ENCODE measurements at places on chromosomes 12 and 14.
A peak's percentile ranks its signal among the peaks of the same experiment; 100 is the strongest.

GRCh38 chr12:14961466-14962152 lies at the start of gene ARHGDIB:
TSS of gene ARHGDIB (minus strand) at chr12:14961601. CDS start at chr12:14950712, 10,889 bp downstream.
- DNase-seq, result peak; percentile 80

GRCh38 chr12:79886917-79887519 lies 47.9 kb downstream of the PPP1R12A start:
- peak; percentile 79 for DNase-seq

DNA sequence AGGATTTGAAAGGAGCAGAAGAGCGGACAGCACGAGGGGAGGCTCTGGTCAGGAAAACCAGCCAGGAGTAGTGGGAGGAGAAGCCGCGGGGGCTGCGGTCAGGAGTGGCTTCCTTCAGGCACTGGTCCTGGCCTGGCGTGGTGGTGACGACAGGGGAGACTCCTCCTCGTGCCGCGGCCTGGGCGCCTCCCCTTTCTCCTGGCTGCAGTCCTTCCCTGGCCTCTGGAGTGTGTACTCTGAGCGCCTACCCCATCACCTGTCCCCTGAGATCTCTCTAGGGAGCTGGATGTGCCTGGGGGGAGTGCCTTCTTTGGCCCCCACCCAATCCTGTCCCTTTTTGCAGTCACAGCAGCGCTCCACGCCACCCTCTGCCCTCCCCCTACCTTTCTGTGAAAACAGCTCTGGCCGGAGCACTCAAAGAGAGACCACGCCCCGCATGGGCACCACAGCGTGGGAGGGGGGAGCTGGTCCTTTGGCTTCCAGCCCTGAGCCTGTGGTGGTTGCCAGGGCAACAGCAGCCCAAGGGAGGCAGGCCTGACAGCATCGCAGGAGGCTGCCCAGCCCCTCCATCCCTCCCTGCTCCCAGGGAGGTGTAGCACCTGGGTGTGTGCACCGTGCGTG lies 125.9 kb downstream of the CALM1 start:
- DNase-seq, result no peak

GRCh38 chr14:89270439-89271227 lies 146.4 kb downstream of the FOXN3 start:
- no peak for DNase-seq

- DNase-seq, result no peak
Measured at GRCh38 chr12:3662521-3662921, 90.4 kb downstream of the CRACR2A start.

GRCh38 chr12:100401660-100402059 lies 44.8 kb downstream of the SLC17A8 start:
- no peak for DNase-seq

- DNase-seq, result no peak
Measured at GRCh38 chr12:42716491-42716891, 126.9 kb upstream of the PRICKLE1 start.

GRCh38 chr14:64187331-64187730 lies 106.8 kb downstream of the ESR2 start:
- no peak for DNase-seq

DNA sequence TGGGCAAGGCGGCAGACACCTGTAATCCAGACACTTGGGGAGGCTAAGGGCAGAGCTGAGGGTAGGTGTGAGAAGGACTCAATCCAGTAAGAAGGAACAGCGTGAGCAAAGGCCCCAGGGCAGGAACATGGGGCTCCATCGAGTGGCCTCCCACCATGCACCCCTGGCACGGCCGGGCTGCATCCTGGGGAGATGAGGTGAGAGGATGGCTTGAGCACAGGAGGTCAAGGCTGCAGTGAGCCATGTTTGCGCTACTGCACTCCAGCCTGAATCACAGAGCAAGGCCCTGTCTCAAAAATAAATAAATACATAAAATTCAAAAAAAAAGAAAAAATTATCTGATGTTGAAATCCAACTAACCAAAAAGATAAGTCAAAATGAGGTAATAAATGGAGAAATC lies 58.5 kb downstream of the ARL6IP4 start:
- no peak for DNase-seq

DNA sequence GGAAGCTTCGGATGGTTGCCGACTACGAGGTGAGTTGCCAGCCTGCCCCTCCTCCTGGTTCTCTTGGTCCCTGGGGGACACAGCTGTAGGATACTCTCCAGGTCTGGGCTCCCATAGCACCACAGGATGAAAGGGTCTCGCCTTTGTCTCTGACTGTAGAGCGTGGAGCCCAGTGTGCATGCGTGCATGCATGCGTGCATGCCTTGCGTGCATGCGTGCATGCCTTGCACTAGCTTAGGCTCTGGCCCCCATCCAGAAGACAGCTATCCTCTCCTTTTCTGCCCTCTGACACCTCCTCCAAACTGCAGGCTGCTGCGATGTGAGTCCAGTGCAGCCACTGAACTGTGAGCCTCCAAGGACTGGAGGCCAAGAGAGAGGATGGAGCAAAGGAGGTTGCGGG lies 19.1 kb downstream of the NGB start:
- no peak for DNase-seq

DNA sequence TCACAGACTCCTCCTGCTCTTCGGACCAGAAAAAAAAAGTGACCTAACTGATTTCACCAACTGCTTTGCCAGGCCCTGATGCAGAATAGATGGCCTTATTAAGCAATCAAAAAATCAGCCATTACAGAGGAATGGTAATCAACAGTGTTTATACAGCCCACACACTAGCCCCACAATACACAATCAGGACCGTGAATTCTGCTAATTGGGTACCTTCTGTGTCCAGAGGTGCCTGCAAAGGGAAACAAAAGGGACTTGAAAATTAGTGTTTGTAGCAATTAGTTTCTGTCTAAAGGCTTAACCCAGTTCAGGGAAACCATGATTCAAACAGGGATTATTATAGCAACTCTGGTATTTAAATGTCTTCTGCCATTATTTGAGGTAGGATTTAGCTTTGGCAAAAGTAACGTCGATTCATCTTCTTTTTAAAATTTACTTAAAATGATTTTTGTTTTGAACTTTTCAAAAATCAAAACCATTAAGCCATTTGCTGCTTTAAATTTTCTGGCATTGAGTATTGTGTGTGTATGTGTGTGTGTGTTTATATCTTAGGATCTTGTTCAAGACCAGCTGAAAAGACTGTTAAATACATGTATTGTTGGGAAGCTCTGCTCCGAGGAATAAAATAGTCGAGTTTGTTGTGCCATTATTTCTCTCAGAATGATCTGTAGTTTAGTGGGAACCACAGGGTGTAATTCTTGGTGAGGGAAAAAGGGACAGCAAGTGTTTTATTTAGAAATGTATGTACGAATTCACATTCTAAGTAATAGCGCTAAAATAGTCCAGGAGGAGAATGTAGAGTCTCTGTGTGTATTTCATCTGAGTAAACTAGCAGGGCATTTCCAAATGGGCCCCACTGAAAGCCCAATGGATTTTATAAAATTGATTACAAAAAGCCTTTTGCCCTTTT lies 156.1 kb downstream of the PTCSC3 start:
- DNase-seq, result no peak

DNA sequence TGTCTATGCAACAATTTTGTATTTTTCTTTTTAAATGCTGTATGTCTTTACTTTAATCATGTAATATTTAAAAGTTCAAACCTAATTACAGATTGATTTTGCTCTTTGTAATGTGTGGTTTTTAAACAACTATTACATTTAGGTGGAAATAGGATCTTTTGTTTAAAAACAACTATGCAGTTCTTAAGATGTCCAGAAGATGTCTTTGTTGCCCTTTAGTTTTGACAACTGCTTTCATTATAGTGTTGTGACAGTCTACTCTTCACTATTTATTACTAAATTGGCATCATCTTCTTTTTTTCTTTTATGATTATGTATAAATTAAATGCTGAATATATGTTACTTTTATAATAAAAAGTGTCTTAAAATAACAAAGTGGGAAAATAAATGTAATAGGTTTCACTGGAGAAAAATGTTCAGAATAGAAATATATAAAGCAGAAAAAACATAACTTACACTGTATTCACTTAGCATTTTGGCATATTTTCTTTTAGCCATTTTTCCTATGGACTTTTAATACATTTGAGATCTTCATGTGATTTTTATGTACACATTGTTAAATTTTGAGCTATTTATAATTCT lies 27.1 kb upstream of the PCNX4 start:
- DNase-seq, result peak; percentile 31

DNA sequence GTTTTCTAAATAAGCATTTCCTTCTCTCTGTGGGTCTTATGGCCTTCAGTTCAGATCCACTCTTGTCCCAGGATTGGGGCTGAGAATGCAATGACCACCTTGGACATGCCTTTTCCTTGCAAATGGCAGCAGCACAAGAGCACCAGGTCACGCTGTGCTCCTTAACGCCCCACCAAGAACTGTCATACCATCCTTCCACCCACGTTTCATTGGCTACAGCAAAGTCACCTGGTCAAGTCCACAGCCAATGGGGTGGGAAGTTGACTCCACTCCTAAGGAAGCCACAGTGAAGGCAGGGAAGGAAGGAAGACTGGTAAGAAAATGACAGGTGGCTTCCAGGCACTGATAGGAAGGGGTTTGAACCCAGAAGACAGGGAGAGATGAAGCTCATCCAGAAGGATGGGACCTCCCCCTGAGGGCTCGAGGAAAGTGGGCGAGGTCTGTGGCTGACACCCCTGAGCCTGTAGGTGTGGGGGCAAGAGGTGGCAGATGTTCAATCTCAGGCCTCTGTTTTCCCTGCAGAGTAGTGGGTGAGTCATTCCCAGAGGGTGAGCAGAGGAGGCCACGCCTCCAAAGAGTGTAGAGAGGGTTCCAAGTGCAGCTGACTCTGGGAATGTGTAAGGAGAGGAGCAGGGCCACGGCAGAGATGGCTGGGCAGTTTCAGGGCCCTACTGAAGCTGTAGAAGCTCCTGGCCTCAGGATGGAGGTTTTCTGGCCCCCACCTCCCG lies 113.5 kb upstream of the VRK1 start:
- DNase-seq, result no peak

- DNase-seq, result no peak
Measured at GRCh38 chr12:109872-110271, 43.3 kb downstream of the IQSEC3 start.

DNA sequence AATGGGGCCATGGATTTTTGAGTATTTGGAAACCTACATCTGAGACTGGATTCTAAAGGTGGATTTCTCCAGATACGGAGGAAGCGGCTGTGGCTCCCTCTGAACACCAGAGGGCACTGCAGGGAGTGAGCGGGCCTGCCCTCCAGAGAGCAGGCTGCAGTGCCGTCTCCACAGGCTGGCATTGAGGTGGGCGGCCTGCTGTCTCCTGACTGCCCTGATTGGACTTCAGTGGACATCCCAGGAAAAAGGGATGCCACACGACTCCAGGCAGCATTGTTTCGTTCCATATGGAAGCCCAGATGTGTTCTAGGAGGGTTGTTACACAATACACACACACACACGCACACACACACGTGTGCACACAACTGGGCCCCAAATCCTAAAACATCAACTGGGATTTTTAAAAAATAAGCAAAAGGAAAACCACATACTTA lies 20.9 kb upstream of the ANO2 start:
- DNase-seq, result peak; percentile 62

DNA sequence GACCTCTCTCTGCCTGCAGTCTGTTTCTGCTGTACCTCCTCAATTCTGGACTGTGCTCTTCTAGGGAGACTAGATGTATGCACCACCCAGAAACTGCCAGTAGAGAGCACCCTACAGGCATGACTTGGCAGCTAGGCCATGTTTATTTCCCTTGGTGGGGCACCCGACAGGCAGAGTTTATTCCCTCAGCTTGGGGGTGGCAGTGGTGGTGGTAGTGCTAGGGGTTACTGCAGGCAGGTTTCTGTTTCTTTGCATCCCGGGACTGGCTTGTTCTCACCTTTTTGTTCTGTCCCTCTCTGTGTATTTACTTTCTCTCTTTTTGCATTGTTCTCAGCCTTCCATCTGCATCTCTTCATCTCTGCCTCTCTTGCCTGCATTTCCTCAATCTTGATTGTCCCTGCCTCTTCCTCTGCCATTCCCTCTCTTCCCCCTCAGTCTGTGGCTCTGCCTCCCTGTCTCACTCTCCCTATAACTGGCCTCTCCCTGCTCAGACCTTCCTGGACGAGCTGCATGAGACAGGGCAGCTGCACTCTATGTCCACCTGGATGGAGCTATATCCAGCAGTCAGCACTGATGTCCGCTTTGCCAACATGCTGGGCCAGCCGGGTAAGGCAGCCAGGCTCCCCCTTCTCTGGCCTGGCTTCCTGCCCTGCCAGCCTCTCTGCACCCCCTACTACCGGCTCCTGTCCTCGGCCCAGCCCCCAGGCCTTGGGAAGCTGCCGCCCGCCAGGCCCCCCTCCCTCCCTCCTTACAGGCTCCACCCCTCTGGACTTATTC lies 13.8 kb downstream of the PRPF40B start:
- peak; percentile 46 for DNase-seq

- DNase-seq, result peak; percentile 63
Measured at GRCh38 chr12:92439420-92439805, 263.4 kb upstream of the PLEKHG7 start.

DNA sequence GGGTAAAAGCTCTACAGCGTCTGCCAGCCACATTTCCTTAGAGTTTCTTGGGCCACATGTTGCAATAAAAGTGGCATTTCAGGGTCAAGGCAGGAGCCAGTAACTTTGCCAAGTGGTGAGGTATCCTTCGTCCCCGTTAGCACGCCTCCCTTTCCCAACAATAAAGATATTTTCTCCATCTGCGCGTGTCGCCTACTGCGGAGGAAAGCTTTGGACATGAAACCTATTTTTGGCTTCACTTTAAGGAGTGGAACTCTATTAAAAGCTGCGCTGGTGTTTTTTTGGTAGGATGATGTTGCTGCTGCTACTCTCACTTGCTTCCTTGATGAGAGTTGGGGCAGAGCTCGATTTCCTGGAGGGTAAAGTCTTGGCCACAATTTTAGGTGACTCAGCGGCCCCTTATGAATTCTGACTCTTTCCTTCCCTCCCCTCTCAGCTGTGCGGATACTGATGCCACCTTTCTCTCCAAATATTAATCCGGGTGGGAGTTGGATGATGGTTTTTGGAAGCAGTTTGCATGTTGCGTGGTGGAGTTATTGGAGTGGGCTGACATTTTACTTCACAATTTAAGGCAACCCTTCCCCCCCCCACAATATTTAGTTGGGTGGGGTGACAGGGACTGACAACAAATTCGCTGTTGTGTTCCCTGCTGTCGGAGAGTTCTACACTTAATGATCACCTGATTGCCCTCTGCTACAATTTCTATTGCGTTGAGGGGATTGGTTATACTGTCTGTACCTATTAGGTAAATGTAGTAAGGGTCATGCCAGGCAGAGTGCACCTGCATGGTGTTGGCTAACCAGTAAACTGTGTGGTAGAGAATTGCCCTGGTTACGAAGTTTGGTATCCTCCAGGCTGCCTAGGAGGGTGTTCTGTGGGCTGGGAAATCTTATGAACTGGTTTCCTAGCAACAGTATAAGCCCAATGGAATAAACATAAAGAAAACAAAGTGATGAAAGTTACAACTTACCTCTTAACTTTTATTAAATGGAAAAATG lies 1.1 kb downstream of the CCDC91 start:
- DNase-seq, result no peak
